Vagina (tissue), 2 donors: ENCODE measurements at places on chromosomes 5 and 9. TPM values are rescaled to one million over a fixed set of nuclear protein-coding genes. Genes with fewer than 3 reads are reported as not detected.

Gene JAKMIP2
- 0.49 TPM for total RNA-seq

Gene NPM1
- 526 TPM for total RNA-seq

Gene CSNK1G3
- 34.4 TPM for total RNA-seq

Gene ERCC8
- 5.9 TPM for total RNA-seq

Gene ZNF608
- 20.6 TPM for total RNA-seq

DNA sequence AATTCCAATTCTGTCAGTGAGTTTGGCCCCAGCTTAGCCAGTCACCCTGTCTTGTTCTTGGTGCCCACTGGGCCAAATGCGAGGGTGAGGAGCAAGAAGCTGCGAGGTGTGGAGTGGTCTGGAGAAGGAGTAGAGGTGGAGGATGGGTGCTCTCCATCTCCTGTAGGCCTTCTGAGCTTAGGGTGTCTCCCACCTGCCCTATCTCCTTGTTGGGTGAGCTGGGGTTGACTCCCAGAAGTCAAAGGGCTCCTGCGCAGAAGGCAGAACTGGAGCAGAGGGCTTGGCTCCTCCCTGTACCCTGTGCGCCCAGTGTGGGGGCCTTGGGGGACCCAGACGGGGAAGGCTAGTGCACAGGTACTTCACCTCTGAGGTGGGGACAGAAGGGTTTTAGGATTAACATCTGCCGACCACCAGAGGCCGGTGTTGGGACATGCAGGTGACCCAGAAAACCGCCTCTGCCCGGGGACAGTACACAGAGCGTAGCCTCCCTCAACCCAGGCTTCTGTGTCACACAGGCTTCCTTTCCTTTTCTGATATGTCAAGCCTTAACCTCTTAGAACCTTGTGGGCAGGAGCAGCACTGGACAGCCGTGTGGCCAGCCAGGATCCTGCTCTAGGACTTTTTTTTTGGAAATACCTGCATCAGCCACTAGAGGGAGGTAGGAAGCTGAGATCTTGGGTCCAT, 16.9 kb downstream of the IL5 start:
- no peak for DNase-seq

DNA sequence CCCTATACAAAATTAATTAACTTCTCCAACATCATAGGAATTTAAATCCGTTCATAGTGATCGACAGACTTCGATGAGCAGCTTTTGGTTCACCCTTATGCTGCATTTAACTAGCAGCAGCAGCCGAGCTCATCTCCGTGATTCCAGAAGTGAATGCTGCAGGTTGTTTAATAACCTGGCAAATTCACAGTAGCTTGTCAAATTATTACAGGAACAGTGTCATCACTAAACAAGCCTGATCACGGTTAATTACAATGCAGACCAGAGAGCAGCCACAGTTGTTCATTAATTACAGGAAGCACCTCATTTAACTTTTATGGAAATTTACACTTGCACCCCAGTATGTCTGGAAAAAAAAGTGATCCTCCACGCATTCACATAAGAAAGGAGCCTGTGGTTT, 188.2 kb downstream of the BNC2 start:
- DNase-seq, result no peak

- no peak for DNase-seq
Observed at GRCh38 chr5:124843596-124843899, 97.1 kb upstream of the ZNF608 start.

GRCh38 chr5:116452774-116453368, 121.8 kb downstream of the SEMA6A start:
- no peak for DNase-seq

GRCh38 chr5:115209279-115209678, 39.6 kb upstream of the TRIM36 start:
- DNase-seq, result no peak

GRCh38 chr5:144201588-144201987, 30.9 kb downstream of the KCTD16 start:
- DNase-seq, result no peak

DNA sequence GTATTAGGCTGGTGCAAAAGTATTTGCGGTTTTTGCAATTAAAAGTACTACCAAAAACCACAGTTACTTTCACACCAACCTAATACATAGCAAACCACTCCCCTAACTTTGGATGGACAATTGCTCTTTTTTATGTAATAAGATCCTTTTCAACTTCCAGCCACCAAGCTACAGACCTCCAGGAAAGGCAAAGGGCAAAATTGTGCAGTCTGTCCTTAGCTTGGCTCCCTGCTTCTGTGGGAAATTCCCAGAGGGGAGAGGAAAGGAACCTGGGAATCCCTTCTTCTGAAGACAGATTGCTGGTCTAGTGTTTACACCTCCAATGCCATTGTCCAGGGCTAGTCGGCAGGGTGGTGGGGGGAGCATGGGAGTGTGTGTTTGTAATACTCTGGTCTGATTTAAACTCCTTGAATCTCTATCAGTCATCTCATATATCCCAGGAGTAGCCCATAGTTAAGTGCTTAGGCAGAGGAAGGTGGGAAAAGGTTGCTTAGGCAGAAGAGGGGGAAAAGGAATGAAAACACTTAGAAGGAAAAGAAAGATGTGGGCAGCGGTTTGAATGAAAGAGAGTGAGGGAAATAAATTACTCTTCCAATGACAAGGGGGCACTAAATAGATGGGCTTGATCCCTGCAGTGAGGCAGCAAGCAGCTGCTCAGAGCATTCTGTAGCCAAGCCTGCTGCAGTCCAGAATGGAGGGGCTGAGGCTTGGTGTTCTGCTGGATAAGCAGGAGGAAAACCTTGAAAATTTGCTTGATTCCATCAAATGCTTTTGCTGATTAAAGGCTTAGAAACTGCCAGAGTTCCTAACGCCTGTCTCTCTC, 86.9 kb upstream of the MAP1B start:
- no peak for DNase-seq

GRCh38 chr5:135310328-135310989, 88.6 kb downstream of the MACROH2A1 start:
- DNase-seq, result no peak

DNA sequence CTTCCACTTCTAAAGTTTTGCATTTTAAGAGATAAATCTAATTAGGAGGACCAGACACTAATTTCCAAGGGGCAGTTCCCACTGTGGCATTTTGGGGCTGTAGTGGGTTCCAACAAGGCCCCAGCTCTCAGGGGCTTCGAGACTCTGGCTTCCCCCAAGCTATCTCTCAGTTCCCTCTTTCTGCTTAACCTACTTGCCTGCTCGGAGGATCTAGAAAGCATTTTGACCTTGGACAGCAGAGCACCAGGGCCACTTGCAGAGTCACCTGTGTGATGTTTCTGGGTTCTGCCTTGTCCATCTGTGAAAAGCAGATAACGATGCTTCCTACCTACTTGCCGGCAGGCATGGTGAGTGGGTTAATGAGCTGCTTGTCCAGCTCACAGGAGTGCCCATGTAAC, 175.4 kb downstream of the MED10 start:
- no peak for DNase-seq

DNA sequence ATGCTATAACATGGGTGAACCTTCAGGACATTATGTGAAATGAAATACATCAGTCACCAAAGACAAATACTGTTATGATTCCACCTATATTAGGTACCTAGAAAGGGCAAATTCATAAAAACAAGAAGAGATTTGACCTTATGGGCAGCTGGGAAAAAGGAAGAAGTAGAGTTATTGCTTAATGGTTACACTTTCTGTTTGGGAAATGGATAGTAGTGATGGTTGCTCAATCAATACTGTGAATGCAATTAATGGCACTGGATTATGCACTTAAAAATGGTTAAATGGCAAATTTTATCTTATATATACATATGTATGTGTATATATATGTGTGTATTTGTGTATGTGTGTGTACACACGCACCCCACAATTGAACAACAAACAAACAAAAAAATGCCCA, 15.2 kb downstream of the FKBP15 start:
- DNase-seq, result no peak

DNA sequence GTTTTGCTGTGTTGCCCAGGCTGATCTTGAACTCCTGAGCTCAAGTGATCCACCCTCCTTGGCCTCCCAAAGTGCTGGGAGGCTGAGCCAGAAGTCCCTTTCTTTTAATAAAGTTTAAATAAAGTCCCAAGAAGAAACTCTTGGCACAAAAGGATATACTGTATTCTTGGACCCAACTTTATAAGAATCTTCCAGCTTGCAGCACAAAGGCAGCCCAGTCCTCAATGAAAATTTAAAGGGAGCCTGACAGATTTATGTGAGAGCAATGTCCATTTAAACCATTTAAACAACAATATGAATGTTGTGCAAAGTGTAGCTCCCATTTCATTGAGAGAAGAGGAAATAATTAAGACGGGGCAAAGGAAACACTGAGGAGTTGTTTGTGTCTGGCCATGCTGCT, 217.0 kb downstream of the DOCK8 start:
- no peak for DNase-seq

GRCh38 chr5:10655161-10655971, 91.5 kb downstream of the ANKRD33B start:
- no peak for DNase-seq

DNA sequence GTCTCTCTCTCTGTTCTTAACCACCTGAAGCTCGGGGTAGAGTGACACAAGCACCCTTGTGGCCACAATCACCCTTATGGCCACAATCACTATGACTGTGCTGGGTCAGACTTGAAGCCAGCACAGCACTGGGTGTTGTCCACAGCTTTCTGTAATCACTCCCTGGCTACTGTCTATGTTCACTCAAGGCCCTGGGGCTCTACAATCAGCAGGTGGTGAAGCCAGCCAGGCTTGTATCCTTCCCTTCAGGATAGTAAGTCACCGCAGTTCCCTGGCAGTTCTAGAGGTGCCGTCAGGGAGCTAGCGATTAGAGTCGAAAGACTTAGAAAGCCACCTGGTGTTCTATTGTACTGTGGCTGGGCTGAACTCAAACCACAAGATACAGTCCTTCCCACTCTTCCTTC, 44.2 kb downstream of the GDA start:
- DNase-seq, result no peak

DNA sequence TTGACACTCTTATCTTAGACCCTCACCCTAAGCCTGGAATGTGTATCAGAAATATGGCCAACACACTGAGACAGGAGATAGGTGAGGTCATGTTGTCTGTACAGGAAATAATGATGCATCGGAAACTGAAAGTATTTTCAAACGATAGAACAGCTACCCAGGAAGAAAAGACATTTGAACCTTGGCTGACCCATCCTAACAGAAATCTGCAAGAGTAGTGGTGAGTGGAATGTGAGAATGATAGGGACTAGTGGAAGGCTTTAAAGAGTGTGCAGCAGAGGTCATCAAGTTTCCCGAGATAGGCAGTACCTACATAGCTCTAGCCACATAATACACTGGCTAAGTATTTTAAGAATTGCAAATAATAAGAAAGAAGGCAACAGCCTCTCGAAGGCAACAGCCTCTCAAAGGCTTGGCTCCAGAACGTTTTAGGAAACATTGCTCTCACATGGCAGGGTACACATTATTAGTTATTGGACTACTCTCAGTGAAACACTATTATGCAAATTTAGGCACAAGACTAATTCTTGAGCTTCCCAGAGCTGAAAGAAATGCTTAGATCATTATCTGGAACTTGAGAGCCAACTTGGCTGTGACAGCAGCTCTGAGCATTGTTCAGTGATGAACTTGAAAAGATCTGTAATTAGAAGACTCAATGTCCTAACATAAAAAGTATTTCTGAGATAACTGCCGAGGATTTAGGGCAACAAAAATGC, 133.1 kb upstream of the FBXL7 start:
- DNase-seq, result no peak

GRCh38 chr9:89662718-89663613, 58.2 kb downstream of the GADD45G start:
- DNase-seq, result no peak

GRCh38 chr5:3542158-3542557, 53.5 kb upstream of the IRX1 start:
- DNase-seq, result peak; percentile 49
